ENCODE measurements at places on chromosomes 13 and 19. TPM values are rescaled to one million over a fixed set of nuclear protein-coding genes. Genes with fewer than 3 reads are reported as not detected.

DNA sequence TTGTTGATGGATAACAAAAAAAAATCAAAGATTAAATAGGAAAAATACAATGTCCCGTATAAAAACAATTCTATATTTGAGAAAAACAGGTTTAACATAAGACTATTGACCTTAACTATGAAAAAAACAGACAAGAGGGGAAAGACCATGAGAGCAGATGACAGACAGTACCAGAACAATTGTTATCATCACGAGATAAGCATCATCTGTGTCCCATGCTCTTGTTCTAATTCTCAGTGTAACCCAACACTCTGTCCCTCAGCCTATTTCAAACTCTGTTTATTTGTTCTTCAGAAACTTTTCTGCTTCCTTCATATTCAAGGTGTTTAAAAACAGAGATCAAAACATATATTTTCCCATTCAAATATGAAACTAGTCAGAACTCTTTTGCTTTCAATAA is 216.4 kb downstream of the PCDH9 start:
- no peak for DNase-seq

NLRP5 gene
- total RNA-seq, result not detected

PRR36 gene
- total RNA-seq, result 0.09 TPM

C19orf33 gene
- 25.8 TPM for total RNA-seq

- DNase-seq, result no peak
Observed at GRCh38 chr13:44819245-44819644, 170.0 kb downstream of the NUFIP1 start.

DNA sequence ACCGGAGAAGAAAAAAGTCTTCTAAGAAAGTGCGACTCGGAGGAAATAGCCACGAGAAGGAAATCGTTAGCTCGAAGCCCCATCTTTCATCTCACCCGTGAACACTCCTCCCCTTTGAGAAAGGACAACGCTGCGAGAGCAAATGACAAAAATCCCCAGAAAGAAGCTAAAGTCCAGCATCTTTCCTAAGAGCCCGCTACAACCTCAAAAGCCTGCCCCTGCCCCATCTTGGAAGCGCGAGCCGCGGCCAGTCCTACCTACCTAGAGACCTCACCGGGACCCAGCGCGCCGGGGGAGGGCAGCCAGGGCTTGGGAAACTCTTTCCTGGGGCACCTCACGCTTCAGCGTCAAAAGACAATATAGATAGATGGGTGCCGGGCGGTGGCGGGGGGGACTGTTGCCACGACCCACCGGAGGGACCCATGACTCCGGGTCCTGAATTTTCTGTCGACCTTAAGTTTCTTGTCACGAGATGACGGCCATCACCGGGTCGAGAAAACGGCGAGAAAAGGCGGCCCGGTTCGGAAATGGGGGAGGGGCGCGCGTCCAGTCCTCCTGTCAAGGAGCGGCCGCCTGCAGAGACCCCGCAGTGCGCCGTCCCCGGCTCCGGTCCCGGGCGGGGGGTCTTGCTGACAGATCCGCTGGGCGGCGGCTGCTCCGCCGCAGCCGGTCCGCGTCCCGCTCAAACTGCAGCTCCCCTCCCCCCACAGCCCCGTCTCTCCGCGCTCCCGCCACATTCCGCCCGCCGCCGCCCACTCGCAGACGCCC is 65.9 kb downstream of the KCNRG start:
- peak; percentile 80 for DNase-seq

Data from sciatic nerve (tissue), 2 donors.